A549 treated with Hydrocortisone at 1 μM for 4 hours (cell line): ENCODE measurements at places on chromosomes 2 and 18. TPM values are rescaled to one million over a fixed set of nuclear protein-coding genes. Genes with fewer than 3 reads are reported as not detected.

The AQP12A gene
- total RNA-seq, result not detected in 5 replicates

The ACVR1C gene
- 0.02 to 0.05 TPM in 2 of 5 replicates, not detected in the others for total RNA-seq

The NGEF gene
- 12.2 to 18.6 TPM (median 15.8 TPM) in 5 replicates for total RNA-seq

The TANC1 gene
- 7.0 to 10.8 TPM (median 8.8 TPM) in 5 replicates for total RNA-seq

The SDC1 gene
- total RNA-seq, result 165 to 194 TPM (median 181 TPM) in 5 replicates

The GCKR gene
- total RNA-seq, result 0.09 to 0.84 TPM (median 0.29 TPM) in 4 of 5 replicates, not detected in the other

The CXCR2 gene
- 0.07 TPM in 1 of 5 replicates, not detected in the others for total RNA-seq

The TTC21B gene
- 3.1 to 5.1 TPM (median 3.6 TPM) in 5 replicates for total RNA-seq

The STK39 gene
- 14.0 to 19.8 TPM (median 17.3 TPM) in 5 replicates for total RNA-seq

The EMILIN2 gene
- 8.8 to 14.5 TPM (median 13.2 TPM) in 5 replicates for total RNA-seq
